ENCODE measurements at places on chromosomes 13 and 19.

GRCh38 chr13:33349986-33350826 is 64.7 kb upstream of the STARD13 start:
- DNase-seq = no peak

DNA sequence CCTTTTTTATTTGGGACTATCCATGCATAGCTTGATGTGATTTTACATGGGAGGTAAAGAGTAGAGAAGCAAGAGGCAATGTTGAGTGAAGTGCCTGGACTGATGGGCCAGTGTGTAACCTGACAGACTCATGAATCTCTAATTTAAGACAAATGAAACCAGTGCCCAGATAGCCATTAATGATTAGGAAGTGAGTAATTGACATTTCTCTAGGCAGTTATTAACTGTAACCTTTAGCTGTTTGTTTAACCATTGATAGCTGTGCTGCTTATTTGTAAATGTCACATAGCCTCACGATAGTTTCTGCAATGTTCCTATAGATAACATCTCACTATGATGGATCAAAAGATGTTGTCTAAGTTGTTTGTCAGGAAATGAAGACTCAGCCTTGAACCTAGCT is 1047.5 kb upstream of the SPRY2 start:
- no peak for DNase-seq

GRCh38 chr13:27853861-27854260 is 61.6 kb downstream of the GSX1 start:
- no peak for DNase-seq

- no peak for DNase-seq
These were observed 1505.1 kb upstream of the SLC10A2 start for GRCh38 chr13:104571161-104571892.

GRCh38 chr13:67048821-67049150 is 181.3 kb downstream of the PCDH9 start:
- no peak for DNase-seq
